NCI-H524 (cell line): ENCODE measurements at places on chromosomes 16 and 17.

GRCh38 chr16:55628306-55628968 lies 27.4 kb upstream of the SLC6A2 start:
- no peak for DNase-seq

- no peak for DNase-seq
Measured at GRCh38 chr17:74851612-74852236, 8.0 kb downstream of the GRIN2C start.

GRCh38 chr16:75256059-75256571 lies 4.7 kb upstream of the BCAR1 start:
- no peak for DNase-seq

DNA sequence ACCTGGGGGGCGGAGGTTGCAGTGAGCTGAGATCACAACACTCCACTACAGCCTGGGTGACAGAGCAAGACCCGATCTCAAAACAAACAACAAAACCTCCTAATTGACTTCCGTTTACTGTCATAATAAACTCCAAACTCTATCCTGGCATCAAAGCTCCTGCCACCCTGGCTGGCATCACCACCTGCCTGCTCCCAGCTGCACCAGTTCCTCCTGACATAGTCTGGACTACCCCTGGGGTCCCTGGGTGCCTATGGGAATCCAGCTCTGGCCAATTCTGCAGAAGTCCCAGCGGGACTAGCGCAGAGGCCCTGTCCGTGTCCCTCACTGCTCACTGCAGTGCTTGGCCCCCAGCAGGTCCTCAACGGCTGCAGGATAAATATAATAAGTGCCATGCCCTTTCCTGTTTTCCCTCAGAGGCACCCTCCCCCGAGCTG lies 723 bp downstream of the NTHL1 start:
- no peak for DNase-seq

DNA sequence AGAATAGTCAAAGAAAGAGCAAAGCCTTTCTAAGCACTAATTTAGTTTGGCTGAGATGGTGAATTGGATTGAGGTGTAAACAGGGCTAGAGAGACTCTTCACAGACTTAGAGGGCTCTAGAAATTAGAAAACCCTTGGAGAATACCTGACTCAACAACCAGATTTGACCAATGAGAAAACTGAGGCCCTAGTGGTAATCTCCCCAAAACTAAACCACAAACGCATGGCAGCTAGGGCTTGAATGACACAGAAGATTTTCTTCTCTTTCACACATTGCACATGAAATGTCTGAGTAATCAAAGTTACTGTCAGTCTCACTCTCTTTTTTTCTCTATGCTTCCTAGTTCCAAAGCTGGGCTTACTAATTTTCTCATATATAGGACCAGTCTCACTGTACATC lies 314.5 kb upstream of the KCNJ16 start:
- no peak for DNase-seq

DNA sequence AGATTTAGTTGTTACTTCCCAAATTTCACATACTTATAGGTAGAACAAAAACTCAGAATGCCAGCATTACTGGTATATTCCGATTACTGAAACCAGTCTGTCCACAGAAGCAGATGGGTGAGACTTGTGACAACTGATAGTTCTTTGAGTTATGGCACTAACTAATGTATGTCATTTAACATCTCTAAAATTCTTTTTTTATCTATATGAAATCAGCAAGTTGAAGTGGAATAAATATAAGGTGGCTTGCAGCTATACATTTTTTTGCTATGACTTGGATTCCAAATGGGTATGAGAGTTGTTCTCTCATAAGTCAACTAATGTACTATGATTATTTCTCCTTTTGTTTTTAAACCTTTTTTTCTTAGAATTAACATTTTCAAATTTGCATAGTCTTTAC lies 69.1 kb downstream of the VMP1 start:
- DNase-seq = no peak

- no peak for DNase-seq
Measured at GRCh38 chr16:64217789-64218535, 903.9 kb downstream of the CDH11 start.

DNA sequence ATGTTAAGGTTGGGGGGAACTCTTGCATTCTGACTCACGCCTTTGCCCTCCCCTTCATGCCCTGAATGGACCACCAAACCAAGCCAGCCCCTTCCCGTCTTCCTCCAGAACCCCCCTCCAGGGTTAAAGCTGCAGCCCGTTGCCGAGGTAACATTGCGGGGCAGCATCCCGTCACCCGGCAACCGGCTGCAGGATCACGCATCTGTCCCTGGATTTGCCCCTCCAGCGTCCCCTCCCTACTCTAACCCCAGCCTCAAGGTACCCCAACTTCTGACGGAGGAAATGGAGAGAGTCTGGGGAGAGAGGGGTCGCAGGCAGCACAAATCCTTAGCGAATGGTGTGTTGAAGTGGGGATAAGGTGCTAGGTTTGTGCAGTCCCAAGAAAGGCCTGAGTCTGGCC lies 563 bp upstream of the NLGN2 start:
- no peak for DNase-seq

- no peak for DNase-seq
Measured at GRCh38 chr17:29032857-29033197, 10.1 kb upstream of the PIPOX start.

DNA sequence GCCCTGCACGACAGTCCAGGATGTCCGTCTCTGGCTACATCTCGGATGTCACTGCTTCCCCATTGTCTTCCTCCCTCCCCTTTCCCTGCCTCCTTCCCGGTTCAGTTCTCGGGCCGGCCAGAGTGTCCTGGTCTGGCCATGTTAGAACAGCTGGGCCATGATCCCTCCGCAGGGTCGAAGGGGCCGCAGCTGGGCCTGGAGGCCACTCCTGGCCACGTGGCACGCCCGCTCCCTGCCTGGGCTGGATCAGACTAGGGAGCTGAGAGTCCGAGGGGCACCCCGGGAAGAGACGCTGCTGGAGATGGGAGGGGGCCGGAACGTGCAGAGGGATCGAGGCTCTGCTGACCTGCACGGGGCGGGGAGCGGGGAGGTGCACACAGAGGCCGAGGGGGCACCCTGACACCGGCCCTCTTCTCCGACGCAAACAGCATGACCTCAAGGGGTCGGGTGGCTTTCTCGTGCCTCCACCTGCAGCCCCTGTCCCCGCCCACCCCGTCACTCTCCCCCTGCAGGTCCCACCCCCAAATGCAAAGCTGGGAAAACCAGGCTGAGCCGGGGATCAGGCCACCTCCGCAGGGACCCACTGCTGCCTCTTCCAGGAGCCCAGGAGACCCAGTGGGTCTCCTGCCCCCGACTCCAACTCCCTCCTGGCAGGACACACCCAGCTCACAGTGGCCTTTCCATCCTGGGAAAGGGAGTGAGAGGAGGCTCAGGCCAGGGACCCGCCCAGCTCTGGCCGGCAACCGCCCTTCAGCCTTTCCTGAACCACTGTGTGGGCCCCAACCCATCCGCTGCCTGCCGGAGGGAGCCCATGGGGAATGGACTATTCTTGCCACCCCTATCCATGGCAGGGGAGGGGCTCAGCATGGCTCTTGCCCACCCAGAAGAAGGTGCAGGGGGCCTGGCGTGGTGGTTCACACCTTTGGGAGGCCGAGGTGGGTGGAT lies 38.5 kb downstream of the CTU2 start:
- no peak for DNase-seq

- DNase-seq = no peak
Measured at GRCh38 chr17:74467221-74467951, 952 bp downstream of the CD300A start.

GRCh38 chr17:73770849-73771229 lies 126.6 kb upstream of the SDK2 start:
- no peak for DNase-seq

DNA sequence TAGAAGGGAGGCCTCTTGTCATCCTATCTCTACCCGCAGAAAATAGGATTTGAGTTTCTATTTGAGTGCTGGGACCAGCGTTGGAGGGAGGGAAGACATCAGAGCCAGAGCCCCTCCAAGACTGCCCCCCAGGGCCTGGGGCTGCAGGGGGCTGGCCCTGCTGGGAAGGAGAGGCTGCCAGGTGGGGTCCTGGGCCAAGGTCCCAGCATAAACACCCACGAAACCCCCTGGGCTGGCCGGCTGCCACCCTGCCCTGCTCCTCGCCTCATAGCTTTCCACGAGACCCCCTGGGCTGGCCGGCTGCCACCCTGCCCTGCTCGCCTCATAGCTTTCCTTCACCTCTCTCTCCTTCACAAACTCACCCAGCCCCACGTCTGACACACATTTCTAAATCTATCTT lies 10.6 kb upstream of the TEX19 start:
- DNase-seq = no peak

- peak; percentile 53 for DNase-seq
Measured at GRCh38 chr16:85498607-85499006, 114.5 kb upstream of the GSE1 start.

DNA sequence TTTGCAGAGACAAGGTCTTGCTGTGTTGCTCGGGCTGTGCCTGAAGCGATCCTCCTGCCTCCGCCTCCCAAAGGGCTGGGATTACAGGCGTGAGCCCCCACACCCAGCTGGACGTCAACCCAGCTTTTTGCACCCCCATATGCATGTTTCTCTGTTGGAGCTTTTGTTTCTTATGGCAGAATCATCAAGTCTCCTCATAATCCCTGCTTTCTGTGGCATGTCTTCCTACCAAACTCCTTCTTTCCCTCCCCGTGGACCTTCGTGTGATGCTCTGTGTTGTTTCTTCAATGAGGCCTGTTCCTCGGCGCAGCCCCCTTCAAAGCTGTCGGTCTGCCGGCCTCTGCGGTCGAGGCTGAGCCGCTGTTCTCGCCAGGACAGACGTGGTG lies 71.6 kb downstream of the METRNL start:
- no peak for DNase-seq

DNA sequence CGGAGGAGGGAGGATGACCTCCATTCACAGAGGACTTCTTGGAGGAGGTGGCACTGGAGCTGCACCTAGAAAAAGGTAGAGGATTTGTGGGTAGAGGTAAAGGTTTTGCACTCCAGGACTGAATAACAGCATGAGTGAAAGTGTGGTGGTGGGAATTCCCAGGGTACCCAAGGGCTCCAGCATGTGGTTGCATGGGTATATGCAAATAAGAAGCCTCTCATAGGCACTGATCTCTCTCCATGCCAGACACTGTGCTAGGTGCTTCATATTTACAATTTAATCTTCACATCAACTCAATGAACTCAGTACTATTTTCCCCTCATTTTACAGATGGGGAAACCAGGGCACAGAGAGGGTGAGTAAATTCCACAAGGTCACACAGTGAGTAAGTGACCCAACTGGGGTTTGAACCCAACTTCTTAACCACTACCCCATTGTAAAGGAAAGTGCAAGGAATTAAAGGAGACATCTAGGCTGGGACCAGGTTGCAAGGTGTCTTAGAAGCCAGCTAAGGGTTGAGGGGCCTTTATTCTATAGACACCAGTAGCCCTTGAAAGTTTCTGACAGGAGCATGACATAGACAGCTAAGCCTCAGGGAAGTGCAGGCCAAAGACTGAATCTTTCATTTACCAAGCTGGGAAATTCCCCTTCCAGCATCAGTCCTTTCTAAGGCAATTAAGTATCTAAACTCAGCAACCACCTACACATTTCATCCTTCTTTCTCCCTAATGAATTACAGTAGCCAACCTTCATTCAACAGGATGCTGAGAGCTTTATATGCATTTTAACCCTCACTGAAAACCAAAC lies 21.3 kb downstream of the SCNN1B start:
- DNase-seq = no peak

GRCh38 chr16:53519417-53520091 lies 16.5 kb upstream of the AKTIP start:
- DNase-seq = no peak

DNA sequence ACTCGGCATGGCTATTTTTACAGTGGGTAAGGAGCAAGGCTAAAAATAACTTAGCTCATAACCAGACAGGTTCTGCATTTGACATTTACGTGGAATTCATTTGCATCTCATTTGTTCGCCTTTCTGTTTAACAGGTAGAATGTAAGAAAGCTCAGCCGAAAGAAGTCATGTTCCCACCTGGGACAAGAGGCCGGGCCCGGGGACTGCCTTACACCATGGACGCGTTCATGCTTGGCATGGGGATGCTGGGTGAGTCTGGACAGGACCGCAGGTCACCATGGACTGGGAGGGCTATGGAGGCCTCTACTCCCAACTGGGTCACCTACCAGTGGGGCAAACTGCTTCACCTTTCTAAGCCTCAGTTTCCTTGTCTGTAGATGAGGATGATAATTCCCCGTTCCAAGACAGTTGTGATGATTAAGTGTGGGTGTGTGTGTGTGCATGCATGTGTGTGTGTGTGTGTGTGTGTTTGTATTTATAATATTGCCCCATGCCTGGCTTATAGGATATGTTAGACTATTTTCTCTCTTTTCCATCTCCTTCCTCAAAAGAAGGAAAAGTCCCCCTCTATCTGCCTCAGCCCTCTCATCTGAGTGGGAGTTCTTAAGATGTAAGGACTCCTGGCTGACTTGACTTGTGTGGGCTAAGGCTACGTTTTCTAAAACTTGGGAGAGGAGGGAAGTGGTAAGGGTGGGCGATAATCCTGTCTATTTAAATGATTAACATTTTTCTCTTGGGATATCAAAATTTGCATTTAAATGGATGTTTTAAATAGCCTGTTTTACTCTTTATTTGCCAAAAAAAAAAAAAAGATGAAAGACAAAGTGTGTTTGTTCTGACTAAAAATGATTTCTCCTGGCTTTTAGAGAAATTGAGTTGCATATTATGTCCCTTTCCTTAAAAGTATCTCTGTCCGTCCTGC lies 129.0 kb downstream of the CCDC182 start:
- no peak for DNase-seq

DNA sequence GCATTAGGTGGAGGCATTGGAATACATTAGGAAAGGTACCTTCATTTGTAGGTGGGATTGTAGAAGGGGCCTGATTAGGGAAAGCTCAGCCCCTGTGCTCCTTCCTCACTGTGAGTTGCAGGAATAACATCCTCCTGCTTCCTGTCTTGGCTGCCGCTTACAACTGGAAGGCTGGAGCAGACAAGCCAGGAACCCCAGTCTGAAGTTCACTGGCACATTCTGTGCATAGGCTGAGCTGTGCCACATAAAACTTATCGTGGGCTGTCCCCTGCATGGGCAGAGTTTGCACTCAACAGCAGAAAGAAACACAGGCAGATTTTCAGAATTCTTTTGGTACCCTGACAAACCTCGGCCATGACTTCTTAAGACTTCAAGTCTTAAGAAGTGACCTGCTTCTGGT lies 200.1 kb downstream of the SALL1 start:
- DNase-seq = no peak

- peak; percentile 47 for DNase-seq
Measured at GRCh38 chr17:10875984-10876555, 38.2 kb upstream of the PIRT start.

- peak; percentile 95 for DNase-seq
Measured at GRCh38 chr16:78996790-78997189, 603.7 kb downstream of the MAF start.

DNA sequence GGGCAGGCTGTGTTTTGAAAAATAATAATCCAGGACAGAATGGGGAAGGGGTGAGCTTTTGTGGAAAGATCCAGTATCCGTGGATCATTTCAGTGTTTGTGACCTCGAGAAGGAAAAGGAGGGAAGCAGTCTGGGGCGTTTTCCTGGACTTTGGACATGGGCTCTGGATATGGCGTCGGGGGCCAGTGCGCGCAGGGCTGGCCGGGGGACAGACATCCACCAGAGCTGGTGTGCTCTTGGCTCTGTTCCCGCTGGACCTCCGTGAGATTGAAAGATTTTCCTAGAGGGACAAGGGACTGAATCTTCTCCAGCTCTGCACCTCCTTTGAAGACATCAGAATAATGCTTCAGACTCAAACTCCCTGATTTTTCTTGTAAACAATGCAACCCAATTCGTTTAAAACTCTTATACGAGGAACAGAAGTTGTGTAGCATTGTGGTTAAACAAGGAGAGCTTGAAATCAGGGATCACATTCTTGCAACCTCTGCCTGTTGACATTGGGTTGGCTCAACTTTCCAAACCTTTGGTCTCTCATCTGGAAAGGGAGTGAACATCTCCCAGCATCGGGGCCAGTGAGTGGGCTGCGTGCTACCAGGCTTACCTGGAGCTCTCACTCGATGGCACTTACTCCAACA lies 75.9 kb downstream of the C16orf95 start:
- DNase-seq = no peak
